ENCODE measurements at places on chromosomes 1 and 21.

DNA sequence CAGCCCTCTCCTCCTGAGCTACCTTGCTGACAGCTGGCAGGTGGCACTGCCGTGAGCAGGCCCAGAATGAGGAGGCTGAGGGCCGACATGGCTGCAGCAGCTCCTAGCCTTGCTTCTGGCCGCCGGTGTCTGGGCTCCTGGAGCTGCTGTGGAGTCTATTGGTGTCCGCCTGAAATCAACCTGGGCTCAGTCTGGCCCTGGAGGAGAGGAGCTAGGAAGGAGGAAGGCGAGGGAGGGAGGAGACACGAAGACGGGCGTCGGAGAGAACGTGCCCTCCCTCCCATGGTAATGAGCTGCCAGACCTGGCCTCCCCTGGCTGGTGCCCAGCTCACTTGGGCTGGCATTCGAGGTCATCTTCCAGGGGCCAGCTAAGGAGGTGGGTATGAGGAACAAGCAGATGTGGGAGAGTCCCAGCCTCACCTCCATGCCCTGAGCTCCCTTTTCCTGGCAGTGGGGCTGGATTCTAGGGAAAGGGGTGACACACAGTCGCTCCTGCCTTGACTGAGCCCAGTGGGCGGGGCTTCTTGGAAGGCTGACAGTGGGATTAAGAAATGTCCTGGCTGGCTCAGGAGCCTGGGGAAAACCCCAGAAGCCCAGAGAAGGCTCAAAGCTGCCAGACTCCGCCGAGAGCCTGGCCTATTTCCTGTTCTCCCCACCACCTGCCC lies at the start of gene PDZK1IP1:
Gene PDZK1IP1, minus strand, starts transcription at position 193 of the 665 bp plus-strand sequence. Its CDS starts 104 bp downstream, at position 89.
- DNase-seq: peak; percentile 43

- DNase-seq: no peak
These were observed 18.4 kb upstream of the RCAN3 start for GRCh38 chr1:24484199-24484598.

DNA sequence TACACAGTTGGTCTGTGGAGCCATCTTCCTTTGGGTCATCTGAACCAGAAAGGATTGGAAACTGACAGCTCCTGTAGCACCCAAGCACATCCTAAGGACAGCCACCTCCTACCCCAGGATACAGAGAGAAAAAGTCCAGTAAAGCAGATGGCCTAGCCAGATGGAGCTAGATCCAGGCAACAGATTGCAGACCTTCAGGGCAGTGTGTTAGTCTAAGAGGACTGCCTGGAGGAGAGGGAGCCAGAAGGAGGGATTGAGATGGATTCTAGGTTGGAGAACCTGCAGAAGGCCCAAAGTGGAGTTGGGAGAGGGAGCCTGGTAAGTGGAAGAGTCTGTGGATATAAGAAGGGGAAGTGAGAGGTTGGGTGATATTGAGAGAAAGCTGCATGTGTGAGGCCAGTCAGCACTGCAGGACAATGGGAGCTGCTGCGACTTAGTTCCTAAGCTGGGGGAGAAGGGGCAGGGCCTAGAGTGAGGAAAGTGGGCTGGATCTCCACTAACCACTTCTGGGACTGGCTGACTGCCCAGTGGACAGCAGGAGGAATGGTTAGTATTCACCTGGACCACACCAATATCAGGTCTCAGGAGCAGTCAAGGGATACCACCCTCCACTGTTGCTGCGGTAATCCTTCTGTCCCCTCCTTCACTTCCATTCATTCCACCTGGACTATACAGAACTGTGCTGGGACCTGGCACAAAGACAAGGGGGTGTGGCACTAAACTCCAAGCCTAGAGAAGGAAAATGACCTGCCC lies 13.4 kb downstream of the BCAN start:
- no peak for DNase-seq

GRCh38 chr1:227223171-227223806 lies 95.0 kb downstream of the CDC42BPA start:
- DNase-seq: no peak

DNA sequence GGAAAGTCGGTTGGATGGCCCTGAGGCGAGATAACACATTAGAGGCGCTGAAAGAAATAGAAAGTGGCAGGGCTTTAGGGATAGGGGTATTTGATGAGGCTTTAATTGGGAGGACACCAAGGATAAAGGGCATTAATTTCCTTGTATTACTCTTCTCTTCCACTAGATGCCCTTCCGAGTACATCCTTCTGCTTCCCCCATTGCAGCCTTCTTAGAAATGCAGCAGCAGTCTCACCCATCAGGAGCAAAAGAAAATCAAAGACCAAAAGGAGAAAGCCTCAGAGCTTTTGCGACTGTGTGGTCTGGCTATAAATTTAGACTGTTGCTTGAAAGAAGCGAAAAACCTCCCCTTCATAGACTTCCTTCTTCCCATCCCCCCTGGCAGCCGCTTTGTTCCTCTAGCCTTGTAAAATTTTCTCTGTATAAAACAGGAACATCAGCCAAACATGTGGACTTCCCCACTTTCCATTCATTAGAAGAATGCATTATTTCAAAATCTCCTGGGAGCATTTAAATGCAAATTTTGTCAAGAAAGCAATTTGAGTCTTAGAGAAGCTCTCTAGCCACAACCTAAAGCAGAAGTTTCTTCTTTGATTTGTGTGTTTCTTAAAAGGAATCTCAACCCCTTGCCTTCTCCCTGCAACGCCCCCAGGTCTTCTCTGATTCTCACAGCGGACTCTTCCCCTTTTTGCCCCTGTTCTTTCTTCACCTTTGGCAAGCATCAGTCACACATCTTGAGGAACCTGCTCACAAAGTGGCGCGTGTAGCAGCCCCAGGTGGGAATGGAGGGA lies 76.6 kb downstream of the NDUFS5 start:
- DNase-seq: peak; percentile 81

- DNase-seq: peak; percentile 99
These were observed at the start of gene DNAJB4 for GRCh38 chr1:78004719-78005447. DNAJB4 (plus strand) TSS chr1:78004939; CDS start chr1:78005111, 172 bp downstream.

DNA sequence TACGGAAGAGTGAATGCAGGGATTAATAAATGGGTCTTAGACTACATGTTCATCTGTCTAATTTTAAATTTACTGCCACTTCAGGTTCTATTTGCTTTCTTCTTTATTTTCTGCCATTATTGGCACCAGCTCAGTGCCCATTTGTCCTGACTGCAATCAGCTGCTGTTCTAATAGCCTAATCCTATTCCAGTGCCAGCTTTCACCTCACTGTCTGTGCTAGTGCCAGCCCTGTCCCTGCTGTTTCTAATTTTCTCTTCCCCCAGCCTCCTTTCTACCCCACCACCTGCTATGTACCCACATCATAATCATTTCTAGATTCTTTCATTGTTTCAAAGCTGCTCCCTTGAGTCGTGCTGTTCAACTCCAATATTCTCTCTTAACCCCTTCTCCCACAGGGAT lies 86.4 kb downstream of the KCNK1 start:
- no peak for DNase-seq

Measured in muscle of back (tissue), 13 donors.